ENCODE measurements at places on chromosomes 6 and 20.

- peak; percentile 69 for DNase-seq
Measured at GRCh38 chr20:4951299-4951698, 50.0 kb downstream of the SLC23A2 start.

DNA sequence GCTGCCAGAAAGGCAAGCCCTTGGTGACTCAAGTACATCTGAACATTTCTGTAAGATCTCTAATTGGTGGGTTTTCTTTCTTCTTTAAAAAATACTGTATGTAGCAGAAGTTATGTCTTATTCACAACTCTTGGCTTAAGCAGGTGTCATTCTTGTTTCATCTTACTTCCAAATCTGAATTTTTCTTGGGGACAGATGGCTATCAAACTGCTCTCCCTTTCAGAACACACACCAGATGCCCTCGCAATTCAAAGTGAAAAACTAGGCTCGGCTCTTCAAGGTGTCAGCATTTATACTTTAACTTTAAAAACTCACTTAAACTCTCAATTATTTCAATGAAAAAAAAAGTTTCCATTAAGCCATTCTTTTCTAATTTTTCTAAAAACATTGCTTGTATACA, 49.7 kb downstream of the PAK5 start:
- no peak for DNase-seq

DNA sequence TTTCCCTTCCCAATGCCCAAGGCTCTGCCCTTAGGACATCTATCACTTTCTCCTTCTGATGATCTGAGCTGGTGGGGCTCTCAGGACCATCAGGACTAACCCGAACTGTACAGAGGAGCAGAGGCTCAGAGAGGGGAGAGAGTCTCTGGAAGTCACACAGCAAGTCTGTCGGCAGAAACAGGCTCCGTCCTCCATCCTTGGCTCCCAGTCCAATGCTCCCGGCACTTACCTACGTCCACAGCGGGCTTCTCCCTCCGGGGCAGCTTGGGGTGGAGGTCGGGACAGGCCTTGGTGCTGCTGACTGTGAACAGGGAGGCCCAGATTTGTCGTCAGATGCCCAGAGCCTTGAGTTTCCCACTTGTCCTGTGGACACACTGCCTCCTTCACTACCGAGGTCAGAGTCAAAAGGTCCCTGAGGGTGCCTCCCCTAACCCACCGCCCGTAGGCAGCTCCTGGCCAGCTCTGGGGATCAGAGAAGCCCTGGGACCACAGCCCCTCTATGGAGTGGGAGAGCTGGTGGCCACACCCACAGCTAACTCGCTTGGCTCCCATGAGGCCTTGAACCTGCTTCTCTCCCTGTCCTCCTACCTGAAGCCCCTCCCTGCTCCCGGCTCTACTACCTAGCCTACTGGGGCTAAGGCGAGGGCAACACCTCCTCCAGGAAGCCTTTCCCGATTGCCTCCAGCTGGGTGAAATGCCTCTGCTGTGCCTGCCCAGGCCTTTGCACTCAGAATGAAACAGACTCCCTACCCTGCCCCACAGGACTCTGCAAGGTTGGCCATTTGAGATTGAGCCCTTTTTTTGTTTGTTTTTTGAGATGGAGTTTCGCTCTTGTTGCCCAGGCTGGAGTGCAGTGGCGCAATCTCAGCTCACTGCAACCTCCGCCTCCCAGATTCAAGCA, 22.6 kb downstream of the VSTM2L start:
- no peak for DNase-seq

DNA sequence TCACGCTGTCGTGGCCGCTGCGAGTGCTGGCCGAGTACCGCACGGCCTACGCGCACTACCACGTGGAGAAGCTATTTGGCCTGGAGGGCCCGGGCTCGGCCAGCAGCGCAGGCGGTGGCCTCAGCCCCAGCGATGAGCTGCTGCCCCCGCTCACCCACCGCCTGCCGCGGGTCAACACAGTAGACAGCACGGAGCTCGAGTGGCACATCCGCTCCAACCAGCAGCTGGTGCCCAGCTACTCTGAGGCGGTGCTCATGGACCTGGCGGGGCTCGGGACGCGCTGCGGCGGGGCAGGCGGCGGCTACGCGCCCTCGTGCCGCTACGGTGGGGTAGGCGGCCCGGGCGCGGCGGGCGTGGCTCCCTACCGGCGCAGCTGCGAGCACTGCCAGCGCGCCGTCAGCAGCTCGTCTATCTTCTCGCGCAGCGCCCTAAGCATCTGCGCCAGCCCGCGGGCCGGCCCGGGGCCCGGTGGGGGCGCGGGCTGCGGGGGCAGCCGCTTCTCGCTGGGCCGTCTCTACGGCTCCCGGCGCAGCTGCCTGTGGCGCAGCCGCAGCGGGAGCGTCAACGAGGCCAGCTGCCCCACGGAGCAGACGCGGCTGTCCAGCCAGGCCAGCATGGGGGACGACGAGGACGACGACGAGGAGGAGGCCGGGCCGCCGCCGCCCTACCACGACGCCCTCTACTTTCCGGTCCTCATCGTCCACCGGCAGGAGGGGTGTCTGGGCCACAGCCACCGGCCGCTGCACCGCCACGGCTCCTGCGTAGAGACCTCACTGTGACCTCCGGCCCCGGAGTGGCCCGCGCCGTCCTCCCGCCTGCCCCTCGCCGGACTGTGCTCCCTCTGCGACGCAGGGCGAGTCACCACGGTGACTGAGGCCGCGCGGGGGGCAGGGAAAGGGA, 5.7 kb downstream of the TMEM151B start:
- no peak for DNase-seq

DNA sequence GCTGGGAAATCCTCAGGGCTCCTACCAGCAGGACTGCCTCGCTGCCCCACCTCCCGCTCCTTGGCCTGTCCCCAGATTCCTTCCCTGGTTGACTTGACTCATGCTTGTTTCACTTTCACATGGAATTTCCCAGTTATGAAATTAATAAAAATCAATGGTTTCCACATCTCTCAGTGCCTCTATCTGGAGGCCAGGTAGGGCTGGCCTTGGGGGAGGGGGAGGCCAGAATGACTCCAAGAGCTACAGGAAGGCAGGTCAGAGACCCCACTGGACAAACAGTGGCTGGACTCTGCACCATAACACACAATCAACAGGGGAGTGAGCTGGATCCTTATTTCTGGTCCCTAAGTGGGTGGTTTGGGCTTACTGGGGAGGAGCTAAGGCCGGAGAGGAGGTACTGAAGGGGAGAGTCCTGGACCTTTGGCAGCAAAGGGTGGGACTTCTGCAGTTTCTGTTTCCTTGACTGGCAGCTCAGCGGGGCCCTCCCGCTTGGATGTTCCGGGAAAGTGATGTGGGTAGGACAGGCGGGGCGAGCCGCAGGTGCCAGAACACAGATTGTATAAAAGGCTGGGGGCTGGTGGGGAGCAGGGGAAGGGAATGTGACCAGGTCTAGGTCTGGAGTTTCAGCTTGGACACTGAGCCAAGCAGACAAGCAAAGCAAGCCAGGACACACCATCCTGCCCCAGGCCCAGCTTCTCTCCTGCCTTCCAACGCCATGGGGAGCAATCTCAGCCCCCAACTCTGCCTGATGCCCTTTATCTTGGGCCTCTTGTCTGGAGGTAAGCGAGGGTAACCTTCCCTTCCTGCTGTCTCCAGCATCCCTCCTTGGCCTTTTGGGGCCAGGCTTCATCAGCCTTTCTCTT, at the start of gene CFB:
Gene CFB, plus strand, starts transcription at position 589 of the 863 bp plus-strand sequence. Its CDS starts 127 bp downstream, at position 716.
- peak; percentile 78 for DNase-seq

- no peak for DNase-seq
Measured at GRCh38 chr20:58020656-58021454, 207.6 kb downstream of the ANKRD60 start.

GRCh38 chr6:160161647-160161986, 40.0 kb downstream of the SLC22A1 start:
- DNase-seq = no peak

DNA sequence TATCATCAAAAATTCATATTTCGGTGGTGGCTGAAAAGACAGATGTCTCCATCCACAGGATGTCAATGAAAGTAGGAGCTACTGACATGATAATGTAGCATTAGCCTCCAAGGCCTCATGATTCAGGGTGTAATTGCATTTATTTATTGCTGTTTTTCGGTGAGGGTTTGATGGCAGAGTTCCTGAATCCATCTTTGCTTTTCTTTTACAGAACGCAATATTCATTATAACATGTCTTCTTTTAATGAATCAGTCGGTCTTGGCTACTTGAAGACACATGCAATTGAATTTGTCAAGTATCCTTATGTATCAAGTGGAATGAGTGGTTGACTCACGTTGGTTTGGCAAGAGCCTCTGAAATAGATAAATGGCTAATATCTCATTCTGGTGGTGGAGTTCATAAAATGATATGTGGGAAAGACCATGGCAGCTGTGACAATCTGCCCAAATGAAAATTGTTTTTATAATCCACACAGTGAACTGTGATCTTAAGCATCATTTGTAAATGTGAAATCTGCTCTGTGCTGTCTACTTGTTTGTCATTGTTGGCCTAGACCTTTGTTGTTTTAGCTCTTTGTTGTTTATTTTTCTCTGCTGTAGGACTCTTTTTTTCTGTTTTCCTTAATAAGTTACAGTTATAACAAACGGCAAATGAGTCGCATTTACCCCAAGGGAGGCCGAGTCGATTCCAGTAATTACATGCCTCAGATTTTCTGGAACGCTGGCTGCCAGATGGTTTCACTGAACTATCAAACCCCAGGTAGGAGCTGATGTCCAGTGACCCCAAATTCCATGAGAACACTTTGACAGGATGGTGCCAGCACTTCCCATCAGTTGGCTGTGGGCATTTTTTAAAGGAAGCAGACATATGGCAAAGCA, 105.7 kb upstream of the LAMP5 start:
- peak; percentile 55 for DNase-seq

- no peak for DNase-seq
Measured at GRCh38 chr6:133131621-133132465, 109.3 kb upstream of the EYA4 start.
